ENCODE measurements at places on chromosomes 7 and 10.

DNA sequence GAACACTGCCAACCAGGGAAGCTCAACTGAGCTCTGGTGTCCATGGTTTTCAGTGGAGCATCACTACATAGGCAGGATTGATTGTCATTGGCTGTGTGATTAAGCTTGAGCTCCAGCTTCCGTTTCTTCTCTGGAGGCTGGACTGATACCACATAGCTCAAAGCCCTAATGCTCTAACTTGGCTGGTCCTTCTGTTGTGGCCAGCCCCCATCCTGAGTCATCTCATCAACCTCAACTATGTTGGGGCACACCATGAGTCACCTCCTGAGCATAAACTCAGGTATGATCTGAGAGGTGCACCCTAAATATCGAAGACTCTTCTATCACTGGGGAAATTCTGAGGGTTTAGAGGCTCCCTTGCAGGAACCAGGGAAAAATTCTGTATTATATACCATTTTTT lies 114.5 kb upstream of the INHBA start:
- no peak for DNase-seq

DNA sequence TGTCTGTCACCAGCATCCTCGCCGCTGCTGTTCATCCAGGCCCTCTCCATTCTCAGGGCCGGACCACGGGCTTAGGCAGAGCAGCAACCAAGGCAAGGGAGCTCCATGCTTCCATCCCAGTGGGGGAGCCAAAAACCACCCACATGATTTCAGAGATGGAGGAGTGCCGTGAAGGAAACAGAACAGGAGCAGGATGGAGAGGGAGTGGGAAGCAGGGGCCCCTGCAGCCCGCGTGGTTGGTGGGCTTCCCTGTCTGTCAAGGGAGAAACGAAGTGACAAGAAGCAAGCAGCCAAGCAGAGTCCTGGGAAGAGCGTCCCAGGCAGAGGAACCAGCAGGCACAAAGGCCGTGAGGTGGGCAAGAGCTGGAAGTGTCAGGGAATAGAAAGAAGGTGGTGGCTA lies 95.7 kb downstream of the SLIT1 start:
- no peak for DNase-seq

DNA sequence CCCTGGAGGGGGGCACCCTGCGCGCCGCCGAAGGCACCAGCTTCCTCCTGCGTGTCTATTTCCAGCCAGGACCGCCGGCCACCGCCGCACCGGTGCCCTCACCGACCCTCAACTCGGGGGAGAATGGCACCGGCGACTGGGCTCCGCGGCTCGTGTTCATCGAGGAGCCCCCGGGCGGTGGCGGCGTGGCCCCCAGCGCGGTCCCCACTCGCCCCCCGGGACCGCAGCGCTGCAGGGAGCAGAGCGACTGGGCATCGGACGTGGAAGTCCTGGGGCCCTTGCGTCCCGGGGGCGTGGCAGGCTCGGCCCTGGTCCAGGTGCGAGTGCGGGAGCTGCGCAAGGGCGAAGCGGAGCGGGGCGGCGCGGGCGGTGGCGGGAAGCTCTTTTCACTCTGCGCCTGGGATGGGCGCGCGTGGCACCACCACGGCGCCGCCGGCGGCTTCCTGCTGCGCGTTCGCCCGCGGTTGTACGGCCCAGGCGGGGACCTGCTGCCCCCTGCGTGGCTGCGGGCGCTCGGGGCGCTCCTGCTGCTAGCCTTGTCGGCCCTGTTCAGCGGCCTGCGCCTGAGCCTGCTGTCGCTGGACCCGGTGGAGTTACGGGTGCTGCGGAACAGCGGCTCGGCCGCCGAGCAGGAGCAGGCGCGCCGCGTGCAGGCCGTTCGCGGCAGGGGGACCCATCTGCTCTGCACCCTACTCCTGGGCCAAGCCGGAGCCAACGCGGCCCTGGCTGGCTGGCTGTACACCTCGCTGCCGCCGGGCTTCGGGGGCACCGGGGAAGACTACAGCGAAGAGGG lies 594 bp downstream of the CNNM1 start:
- no peak for DNase-seq

DNA sequence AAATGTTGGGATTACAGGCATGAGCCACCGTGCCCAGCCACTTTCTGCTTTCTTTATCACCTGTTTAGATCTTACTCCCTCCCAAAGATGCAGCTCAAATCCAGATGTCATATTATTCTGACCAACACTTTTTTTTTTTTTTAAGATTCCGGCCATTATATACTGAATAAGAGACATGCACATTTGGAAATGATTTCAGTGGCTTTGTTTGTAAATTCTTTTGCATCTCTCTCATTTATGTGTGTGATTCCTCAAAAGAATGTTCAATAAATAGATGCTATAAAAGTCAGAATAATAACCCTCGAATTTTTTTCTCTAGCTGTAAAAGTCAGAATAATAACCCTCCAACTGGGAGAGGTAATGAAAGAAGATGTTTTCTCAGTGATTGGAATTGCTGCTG lies 25.4 kb downstream of the HECW1 start:
- no peak for DNase-seq

GRCh38 chr10:91907033-91907594 lies 2.2 kb downstream of the FGFBP3 start:
- no peak for DNase-seq

- no peak for DNase-seq
Measured at GRCh38 chr10:11164803-11165590, 147.3 kb downstream of the CELF2 start.

GRCh38 chr7:69439636-69440325 lies 158.5 kb upstream of the AUTS2 start:
- DNase-seq = no peak

DNA sequence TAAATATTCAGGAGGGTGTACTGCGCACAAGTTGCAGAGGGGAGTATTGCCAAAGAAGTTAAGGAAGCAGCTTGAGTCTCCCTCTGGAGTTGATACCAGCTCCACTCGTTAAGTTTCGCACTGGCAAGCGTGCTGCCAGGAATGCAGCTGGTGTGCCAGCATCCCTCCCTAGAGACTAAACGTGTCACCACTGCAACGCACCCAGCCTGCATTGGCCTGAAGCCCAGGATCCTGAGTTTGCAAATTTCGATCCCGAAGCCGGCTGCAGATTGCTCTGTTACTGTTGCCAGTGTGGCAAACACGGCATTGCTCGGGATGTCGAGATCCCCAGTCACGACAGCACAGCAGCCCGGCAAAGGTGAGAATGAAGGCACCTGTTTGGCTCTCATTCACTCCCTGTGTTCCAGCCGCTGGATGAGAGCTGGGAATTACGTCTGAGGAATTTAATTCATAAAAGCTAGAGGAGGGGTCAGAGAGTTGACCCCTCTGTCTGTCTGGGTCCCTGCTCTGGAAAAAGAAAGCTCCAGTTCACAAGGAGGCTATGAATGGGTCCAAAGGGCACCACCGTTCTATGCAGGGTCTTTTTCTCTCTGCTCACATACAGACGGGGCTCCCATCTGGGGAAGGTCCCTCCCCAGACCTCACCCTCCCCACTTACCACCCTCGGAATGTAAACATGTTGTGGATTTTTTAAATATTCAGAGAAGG lies 61.0 kb downstream of the NRP1 start:
- DNase-seq = no peak

DNA sequence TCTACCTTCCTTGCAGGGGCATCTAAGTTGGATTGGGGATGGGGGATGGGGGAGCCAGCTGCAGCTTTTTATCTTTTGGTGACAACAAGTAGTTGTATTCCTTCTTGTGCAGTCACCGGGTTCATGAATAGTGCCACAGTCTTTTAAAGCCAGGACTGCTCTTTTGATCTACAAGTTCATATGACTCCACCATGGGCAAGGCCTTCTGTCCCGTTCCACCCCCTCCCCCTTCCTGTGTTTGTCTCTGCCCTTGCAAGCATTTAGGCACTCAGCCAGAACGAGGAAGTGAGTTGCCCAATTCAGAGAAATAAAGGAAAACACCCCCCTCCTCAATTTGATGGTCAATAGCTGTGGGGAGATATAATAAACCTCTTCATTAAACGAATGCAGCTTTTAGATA lies 44.8 kb upstream of the EGR2 start:
- DNase-seq = no peak

GRCh38 chr10:3976718-3977117 lies 191.7 kb upstream of the KLF6 start:
- DNase-seq = no peak

- DNase-seq = no peak
Measured at GRCh38 chr7:135300913-135301765, 67.5 kb downstream of the STRA8 start.

DNA sequence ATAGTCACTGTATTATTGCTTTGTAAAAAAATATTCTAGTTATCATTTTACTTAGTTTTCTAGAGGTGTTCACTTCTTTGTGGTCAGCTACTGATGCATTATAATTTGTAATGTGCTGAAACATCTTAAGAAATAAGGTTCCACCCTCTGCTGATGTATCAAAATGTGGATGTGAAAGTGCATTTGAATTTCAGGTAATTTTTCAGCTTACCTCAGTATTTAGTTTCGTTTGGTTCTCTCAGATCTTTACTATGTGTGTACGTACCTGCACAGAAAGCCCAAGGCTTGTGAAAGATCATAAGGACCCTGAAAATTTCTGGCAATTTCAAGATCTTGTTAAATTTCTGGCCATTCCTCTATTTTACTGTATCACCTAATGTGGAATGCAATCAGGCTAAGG lies 542.3 kb upstream of the TPK1 start:
- DNase-seq = no peak

GRCh38 chr10:54478601-54479000 lies 322.4 kb downstream of the PCDH15 start:
- no peak for DNase-seq

Data from NCI-H187 (cell line).